ENCODE measurements at places on chromosomes 4 and X. TPM values are rescaled to one million over a fixed set of nuclear protein-coding genes. Genes with fewer than 3 reads are reported as not detected.

The SLC16A2 gene
- 16.7 TPM for total RNA-seq

- DNase-seq: no peak
Observed at GRCh38 chr4:90078440-90078839, 48.8 kb upstream of the CCSER1 start.

- DNase-seq: no peak
Observed at GRCh38 chrX:151384807-151385206, 12.2 kb upstream of the VMA21 start.

The ANOS1 gene
- 0.22 TPM for total RNA-seq

DNA sequence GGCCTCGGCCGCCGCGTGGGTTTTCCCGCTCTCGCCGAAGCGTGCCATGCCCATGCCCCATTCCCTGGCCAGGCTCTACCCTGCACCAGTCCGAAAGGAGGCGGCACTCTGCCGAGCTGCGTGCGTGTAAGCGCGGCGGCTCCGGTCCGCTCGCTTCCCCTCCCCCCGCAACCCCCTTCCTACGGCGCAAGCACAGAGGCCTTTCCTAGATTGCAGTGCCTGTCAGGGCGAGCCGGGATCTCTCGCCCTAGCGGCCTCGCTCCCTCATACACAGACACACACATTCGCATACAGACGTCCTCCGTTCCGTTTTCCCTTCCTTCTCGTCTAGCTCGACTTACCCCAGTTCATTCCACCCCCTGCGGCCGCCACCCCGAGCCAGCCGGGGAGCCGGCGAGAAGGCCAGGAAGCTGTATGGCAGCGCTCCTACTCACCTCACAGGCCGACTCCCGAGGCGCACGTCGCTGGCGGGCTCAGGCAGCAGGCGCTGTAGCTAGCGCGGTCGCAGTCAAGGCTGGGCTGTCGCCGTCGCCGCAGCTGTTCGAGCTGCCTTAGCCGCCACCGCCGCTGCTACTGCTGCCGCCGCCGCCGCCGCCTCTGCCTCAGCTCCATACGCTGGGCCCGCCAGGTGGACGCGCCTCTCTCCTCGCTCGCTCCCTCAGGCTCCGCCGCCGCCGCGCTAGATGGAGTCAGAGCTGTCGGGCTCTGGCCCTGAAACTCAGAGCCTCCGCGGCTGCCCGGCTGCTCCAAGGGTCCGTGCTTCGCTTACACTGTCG is 615 bp downstream of the NEXMIF start:
- peak; percentile 56 for DNase-seq

DNA sequence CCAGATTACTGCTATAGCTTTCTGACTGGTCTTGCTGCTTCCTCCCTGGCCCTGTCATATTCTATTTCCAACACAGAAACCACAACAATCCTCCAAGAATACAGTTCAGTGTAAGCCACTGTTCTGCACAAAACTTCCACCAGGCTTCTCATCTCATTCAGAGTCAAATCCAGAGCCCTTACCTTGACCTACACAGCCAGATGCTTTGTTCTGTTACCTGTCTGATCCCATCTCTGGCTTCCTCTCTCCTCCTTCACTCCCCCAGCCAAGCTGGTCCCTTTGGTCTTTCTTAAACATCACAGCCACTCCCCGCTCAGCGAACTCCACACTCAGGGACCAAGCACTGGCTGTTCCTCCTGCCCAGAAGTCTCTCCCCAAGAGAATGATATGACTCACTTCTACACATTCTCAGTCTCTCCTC is 84.8 kb upstream of the BMP2K start:
- no peak for DNase-seq

The GPC3 gene
- total RNA-seq: 0.56 TPM

The SCLT1 gene
- 5.3 TPM for total RNA-seq

GRCh38 chrX:111035991-111036390 is 60.0 kb upstream of the PAK3 start:
- no peak for DNase-seq

DNA sequence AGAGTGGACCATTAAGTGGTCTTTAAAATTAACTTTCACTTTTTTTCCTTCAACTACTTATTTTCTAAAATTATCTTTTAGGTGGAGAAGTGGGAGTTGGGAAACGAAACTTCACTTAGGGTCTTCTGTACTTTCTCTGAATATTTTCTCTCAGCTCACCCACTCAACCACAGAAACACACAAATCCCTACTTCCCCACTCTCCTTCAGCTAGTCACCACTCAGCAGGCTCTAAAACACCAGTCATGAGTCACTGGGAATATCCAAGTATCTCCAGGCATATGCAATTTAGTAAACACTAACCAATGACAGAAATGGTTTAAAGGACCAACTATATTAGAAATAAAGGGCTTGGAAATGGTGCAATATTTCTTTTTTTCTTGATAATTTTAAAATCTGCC is 153.0 kb upstream of the RPS6KA6 start:
- no peak for DNase-seq

DNA sequence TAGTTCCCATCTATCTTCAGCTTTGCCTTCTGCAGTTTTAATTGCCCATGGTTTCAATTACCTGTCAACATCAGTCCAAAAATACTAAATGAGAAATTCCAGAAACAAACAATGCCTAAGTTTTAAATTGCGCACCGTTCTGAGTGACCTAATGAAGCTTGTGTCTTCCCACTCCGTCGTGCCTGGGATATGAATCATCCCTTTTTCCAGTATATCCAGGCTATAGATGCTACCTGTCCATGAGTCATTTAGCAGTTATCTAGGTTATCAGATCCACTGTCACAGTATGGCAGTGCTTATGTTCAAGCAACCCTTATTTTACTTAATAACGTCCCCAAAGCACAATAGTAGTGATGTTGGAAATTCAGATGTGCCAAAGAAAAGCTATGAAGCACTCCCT is 363.6 kb upstream of the FAM241A start:
- DNase-seq: no peak

DNA sequence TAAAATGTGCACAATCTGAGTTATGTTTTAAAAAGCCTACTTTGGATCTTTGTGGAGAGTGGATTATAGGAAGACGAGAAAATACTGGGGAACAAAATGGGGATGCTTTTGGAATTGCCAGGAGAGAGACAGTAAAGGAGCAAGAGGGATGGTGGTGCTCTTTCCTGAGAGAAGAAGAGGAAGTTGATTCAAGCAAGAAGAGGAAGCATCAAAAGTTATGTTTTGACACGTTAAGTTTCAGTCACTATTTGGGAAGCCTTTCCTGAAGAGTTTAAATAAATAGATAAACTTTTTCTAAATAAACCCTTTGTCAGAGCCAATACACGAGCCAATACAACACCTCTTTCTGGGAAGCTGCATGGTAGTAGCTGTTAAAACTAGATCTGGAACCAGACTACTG is 394.1 kb downstream of the GALNTL6 start:
- DNase-seq: no peak

The UTP14A gene
- 7.4 TPM for total RNA-seq

The KIAA1210 gene
- total RNA-seq: 0.02 TPM

The RASSF6 gene
- 0.22 TPM for total RNA-seq

The TCEANC gene
- total RNA-seq: 3.5 TPM

The WDR45 gene
- total RNA-seq: 53.4 TPM

The MAOB gene
- total RNA-seq: 151 TPM
